RPMI7951 (cell line): ENCODE measurements at places on chromosomes 12 and 14. TPM values are rescaled to one million over a fixed set of nuclear protein-coding genes. Genes with fewer than 3 reads are reported as not detected.

Gene SSTR1
- under 0.01 TPM in 1 of 2 replicates, not detected in the other for total RNA-seq

Gene BDKRB2
- total RNA-seq, result 13.1 and 15.9 TPM in 2 replicates

Gene NUP37
- 74.9 and 82.5 TPM in 2 replicates for total RNA-seq

Gene GOLT1B
- total RNA-seq, result 59.9 and 77.0 TPM in 2 replicates

Gene MMP19
- total RNA-seq, result 4.2 and 4.4 TPM in 2 replicates

Gene CCDC38
- total RNA-seq, result not detected in 2 replicates

Gene RGS6
- under 0.01 TPM in 1 of 2 replicates, not detected in the other for total RNA-seq

Gene SRRM4
- total RNA-seq, result not detected in 2 replicates

Gene CCDC197
- not detected in 2 replicates for total RNA-seq

Gene TMPO
- 155 and 163 TPM in 2 replicates for total RNA-seq

Gene CKB
- 8.8 and 18.3 TPM in 2 replicates for total RNA-seq

Gene FITM1
- total RNA-seq, result 0.20 TPM in 1 of 2 replicates, not detected in the other

Gene HECTD4
- 5.8 and 9.5 TPM in 2 replicates for total RNA-seq

Gene ZC2HC1C
- 1.2 and 1.8 TPM in 2 replicates for total RNA-seq

Gene MFAP5
- total RNA-seq, result 0.68 TPM in 1 of 2 replicates, not detected in the other

Gene ARHGAP9
- total RNA-seq, result 0.20 TPM in 1 of 2 replicates, not detected in the other

Gene IAPP
- total RNA-seq, result not detected in 2 replicates

Gene HPD
- not detected in 2 replicates for total RNA-seq

Gene VRTN
- total RNA-seq, result not detected in 2 replicates

Gene CMA1
- total RNA-seq, result not detected in 2 replicates

Gene GLI1
- 0.49 and 0.60 TPM in 2 replicates for total RNA-seq

Gene PTCSC3
- total RNA-seq, result not detected in 2 replicates

Gene SAMD15
- total RNA-seq, result 0.84 and 1.7 TPM in 2 replicates

Gene PPP1R12A
- 37.1 and 47.5 TPM in 2 replicates for total RNA-seq

Gene DIO2
- total RNA-seq, result 0.12 and 1.2 TPM in 2 replicates
